ENCODE measurements at places on chromosomes 16 and 17.

DNA sequence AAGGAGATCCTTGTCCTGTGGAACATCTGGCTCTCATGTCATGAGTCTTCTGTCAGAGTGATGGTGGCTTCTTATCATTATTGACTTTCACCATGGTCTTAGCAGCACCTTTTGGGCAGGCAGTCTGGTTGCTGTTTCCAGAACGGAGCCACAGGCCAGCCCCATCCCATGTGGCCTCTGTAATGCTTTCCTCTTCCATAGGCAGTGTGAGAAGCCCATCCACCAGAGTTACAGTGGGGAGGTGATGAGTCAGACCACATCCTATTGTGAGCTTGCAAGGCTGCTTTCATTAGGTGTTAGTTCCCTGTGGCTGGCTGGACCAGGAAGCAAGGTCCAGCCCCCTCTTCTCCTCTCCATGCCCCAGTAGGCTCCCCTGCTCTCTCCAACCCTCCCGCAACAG is 30.8 kb upstream of the SPACA3 start:
- no peak for DNase-seq

DNA sequence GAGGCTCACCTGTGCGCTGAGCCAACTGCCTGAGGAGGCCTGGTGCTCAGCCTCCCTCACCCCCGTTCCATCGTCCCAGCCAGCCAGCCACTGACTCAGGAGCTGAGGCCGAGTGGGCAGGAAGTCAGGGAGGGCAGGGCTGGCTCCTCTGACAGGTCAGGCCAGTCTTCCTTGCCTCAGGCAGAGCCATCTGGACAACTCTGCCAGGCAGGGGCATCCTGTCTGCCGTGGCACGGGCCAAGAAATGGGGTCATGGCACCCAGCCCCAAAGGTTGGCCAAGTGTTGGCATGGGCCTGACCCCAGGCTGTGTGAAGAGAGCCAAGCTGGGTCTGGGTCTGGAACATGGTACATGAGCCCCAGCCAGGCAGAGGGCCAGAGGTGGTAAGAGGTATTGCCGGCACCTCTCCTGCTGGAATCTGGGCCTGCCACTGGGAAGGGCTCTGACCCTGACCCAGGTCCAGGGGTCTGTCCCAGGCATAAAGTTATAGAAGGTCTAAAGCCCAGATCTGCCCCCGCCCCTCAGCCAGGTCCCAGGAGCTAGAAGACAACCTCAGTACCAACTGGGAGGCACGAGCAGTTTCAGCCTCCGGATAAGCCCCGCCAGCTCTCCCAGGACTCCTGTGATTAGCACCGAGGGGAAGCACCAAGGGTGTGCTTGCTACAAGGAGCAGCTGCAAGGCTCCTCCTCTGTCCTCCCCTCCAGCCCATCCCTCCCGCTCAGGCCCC is 2.5 kb upstream of the VASN start:
- no peak for DNase-seq

DNA sequence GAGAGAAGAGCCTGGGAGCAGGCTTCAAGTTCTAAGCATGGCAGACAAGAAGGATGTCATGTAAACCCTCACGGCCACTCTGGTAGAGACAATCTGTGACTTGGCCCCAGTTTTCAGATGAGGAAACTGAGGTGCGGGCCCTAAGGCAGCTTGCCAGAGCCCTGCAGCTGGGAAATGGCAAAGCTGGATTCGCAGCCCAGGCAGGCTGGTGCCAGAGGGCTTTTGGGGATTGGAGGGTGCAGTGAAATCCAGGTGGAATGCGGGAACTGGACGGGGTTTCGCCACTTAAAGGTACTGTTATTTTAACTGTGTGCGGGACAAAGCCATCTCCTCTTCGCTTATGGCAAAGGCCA is 477 bp upstream of the OSGIN1 start:
- DNase-seq = no peak

DNA sequence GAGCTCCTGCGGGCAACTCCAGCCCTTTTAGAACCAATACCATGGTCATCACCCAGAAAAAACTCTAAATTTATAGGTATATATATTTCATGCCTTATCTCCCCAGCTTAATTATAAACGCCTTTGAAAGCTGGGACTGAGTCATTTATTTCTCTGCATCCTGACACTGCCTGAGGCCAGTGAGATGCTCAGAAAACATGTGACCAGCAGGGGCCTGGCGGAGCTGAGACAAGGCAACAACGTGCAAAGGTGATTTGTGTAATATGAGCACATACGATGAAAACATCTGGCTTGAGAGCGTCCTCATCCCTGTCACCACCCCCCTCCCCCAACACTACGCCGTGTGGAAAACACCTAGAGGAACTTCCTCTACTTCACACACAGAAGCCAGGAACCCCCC is 22.7 kb downstream of the NXN start:
- DNase-seq = no peak

DNA sequence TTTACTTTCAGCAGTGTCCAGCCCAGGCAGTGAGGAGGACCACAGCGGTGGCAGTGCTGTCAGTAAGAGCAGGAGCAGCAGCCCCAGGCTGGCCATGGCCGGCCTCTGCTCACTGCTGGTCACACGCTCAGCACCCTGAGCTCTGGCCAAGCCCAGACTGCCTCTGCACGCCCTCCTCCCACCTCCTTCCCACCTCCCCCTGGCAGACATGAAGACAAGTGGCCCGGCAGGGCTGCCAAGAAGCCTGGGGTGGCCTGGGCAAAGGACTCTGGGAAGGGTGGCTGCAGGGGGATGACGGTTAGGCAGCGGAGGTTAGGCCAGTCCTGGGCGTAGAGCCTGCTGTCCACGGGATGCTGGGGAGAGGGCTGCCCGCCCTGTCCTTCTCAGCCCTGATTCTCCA is at the start of gene C16orf89:
C16orf89 (minus strand) TSS at position 144 of the 400 bp plus-strand sequence; CDS start at position 96, 48 bp downstream.
- no peak for DNase-seq

DNA sequence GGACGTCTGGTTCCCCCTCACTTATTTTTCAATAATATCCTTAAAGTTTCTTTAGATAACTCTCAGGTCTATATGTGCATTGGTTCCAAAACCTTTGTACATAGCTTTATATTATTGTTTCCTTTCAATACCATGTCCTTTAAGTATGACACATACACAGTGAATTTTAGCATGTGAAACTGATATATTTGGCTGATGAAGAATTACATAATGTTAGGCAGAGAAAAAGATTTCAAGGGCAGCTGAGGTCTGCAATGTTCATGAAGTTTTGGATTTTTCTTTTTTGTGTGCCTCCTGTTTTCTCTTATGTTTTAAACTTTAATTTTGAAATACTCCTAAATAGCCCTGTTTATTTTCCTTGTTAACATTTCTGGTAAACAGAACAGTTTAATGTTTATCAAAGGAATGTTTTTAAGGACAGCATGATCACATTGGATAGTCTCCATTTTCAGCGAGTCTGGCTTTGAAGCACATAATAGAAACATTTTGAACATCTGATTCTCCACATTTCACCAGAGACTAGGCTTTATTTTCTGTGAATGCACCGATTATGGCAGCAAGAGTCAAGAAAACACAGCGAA is 32.9 kb upstream of the FBXO47 start:
- no peak for DNase-seq

- DNase-seq = peak; percentile 15
Measured at GRCh38 chr16:87344931-87345631, 27.9 kb upstream of the C16orf95 start.

GRCh38 chr17:73595479-73595878 is 48.8 kb downstream of the SDK2 start:
- DNase-seq = peak; percentile 16

Measured in stimulated activated CD4-positive, alpha-beta T cell treated with anti-CD3 and anti-CD28 coated beads, Interleukin-4, amount 100 ng/mL, for 48 hours (primary cell).